ENCODE measurements at places on chromosomes 7 and 10. TPM values are rescaled to one million over a fixed set of nuclear protein-coding genes. Genes with fewer than 3 reads are reported as not detected.

The TMEM209 gene
- 30.0 TPM for total RNA-seq

The SEC61G gene
- total RNA-seq, result 65.8 TPM

The AKR1C8 gene
- not detected for total RNA-seq

The FAM185A gene
- 5.8 TPM for total RNA-seq

The ARL3 gene
- total RNA-seq, result 4.1 TPM

The NT5C2 gene
- 60.4 TPM for total RNA-seq

The MOGAT3 gene
- total RNA-seq, result not detected

The PRPS1L1 gene
- total RNA-seq, result not detected

GRCh38 chr10:103534621-103535498 lies 41.4 kb downstream of the NEURL1 start:
- no peaks in the 10 kb centered on the region for H3K4me1 ChIP-seq
- H3K27ac ChIP-seq, result no peak overlapping the region
- H3K27me3 ChIP-seq, result peaks cover 19% of the 10 kb centered on the region

DNA sequence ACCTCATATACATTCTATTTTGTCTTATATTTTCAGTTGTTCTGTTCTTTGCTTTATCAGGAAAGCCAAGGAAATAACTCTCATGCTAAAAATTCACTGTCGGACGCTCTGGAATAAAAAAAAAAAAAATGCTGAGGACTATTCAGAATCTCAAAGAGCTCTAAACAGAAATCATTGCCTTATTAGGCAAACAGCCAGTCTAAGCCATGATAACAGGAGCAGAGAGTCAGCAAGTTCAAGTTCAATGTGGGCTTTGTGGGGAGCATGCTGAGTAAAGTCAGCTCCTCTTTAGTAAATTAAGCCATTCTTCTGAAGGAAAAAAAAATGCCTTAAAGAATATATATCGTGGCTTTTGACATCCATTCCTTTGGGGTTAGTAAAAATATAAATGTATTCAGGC lies 13.6 kb upstream of the FAM13C start:
- no peak overlapping the region for H3K4me3 ChIP-seq
- no peaks in the 10 kb centered on the region for H3K36me3 ChIP-seq
- no peak for DNase-seq
- H3K4me1 ChIP-seq, result no peaks in the 10 kb centered on the region

DNA sequence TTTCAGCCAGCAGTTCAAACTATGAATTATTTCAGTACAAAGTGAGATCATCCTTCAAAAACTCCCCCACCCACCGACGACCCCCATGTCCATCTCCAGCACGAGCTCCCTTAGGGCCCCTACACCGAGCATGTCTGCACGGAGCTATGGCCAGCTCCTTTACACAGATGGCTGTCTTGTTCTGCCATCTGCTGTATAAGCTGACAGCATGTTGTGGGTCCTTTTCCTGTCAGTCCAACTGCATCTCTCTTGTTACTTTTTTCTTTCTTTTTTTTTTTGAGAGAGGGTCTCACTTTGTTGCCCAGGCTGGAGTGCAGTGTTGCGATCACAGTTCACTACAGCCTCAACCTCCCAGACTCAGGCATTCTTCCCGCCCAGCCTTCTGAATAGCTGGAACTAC lies 21.6 kb downstream of the NPC1L1 start:
- peaks cover 10% of the 10 kb centered on the region for H3K27me3 ChIP-seq
- no peak for DNase-seq
- H3K4me3 ChIP-seq, result no peak overlapping the region
- no peaks in the 10 kb centered on the region for H3K4me1 ChIP-seq

- no peaks in the 10 kb centered on the region for H3K4me1 ChIP-seq
- H3K27ac ChIP-seq, result no peak overlapping the region
- peaks cover 72% of the 10 kb centered on the region for H3K36me3 ChIP-seq
- no peaks in the 10 kb centered on the region for H3K27me3 ChIP-seq
- no peak overlapping the region for H3K4me3 ChIP-seq
These were observed 51.4 kb downstream of the ITGB1 start for GRCh38 chr10:32906595-32906994.

DNA sequence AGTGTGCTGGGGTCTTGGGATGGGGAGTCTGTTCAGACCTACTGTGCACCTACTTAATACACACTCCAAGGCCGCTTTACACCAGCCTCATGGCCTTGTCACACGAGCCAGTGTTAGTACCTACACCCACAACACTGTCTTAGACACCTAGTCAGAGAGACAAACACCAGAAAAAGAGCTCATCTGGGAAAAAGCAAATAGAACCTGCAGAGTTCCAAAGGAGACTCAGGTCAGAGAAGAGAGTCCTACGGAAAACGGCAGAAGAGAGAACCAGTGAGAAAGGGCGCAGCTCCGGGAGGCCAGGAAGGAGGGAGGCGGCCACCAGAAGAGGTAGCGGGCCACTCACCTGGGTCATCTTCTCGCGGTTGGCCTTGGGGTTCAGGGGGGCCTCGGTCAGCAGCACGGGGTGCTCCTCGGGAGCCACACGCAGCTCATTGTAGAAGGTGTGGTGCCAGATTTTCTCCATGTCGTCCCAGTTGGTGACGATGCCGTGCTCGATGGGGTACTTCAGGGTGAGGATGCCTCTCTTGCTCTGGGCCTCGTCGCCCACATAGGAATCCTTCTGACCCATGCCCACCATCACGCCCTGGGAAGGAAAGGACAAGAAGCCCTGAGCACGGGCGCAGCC lies 105.3 kb upstream of the TNRC18 start:
- peak overlapping the region; percentile 80 for H3K27ac ChIP-seq
- H3K36me3 ChIP-seq, result peaks cover 63% of the 10 kb centered on the region
- no peak for DNase-seq
- peaks cover 63% of the 10 kb centered on the region for H3K4me1 ChIP-seq
- H3K4me3 ChIP-seq, result peak overlapping the region; percentile 95

DNA sequence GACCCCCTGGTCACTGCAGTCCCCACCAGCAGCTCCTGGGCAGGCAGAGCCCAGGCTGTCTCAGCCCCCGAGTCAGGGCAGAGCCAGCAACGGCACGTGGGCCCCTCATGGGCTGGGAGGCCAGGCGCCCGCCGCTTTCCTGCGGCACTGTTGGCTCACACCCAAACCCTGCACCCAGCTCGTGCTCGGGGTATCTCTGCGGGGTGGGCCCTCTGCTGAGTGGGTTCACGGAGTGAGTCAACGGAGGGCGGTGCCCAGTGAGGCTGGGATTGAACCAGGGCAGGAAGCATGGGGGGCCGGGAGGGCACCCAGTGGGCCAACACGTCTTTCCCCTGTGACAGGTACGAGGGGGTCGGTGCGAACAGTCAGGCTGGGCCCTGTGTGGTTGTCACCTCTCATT lies 28.9 kb downstream of the ADAP1 start:
- H3K36me3 ChIP-seq, result no peaks in the 10 kb centered on the region
- no peaks in the 10 kb centered on the region for H3K27me3 ChIP-seq
- H3K27ac ChIP-seq, result no peak overlapping the region
- H3K4me3 ChIP-seq, result no peak overlapping the region
- peak; percentile 20 for DNase-seq

GRCh38 chr10:70672165-70673042 lies at the start of gene ADAMTS14:
TSS of gene ADAMTS14 (plus strand) at chr10:70672506. CDS start at chr10:70672803, 297 bp downstream.
- no peak within 1 kb of the TSS for H3K27ac ChIP-seq
- H3K36me3 ChIP-seq, result no peaks in the 10 kb centered on the region
- no peak for DNase-seq
- H3K4me3 ChIP-seq, result peak within 1 kb of the TSS; percentile 40

DNA sequence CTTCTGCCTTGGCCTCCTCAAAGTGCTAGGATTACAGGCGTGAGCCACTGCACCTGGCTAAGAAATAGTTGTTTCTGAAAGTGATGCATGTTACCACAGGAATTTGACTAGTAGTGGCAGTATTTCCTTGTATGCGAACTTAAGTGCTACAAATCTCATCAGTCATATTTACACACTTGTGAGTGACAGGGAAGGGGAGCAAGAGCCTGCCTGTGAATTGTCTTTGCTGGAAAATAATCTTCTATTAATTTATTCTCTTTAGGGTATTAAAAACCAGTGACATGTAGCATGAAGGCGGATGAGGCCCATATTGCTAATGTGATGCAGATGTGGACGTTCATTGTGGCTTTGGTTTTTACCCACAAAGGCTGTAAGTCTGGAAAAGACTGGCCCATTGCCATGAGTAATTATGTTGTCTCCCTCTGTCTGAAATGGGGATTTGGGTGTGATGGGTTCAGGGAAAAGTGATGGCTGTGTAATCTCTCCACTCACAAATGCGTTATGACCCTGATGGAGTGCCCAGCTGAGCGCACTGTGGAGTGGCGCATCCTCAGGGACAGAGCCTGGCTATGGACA lies 97.6 kb downstream of the CCNY start:
- no peaks in the 10 kb centered on the region for H3K27me3 ChIP-seq
- H3K36me3 ChIP-seq, result peaks cover 23% of the 10 kb centered on the region
- H3K4me3 ChIP-seq, result no peak overlapping the region
- DNase-seq, result no peak
- no peak overlapping the region for H3K27ac ChIP-seq

DNA sequence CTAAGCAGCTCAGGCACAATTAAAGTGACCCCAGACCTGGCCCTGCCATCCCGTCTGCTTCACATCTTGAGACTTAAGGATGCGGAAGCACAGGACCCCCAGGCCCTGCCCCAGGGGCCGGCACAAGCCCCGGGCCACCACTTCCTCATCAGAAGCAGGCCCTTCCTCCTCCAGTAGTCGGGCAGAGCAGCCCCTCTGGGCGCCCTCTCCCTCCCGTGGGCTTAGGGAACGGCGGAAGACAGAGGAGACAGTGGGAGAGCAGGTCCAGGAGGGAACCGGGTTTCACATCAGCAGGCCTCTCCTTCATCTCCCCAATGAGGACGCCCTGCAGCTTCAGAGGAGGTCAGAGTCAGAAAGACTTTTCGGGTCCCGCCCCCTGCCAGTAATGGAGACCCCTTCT lies 135.7 kb upstream of the PPIF start:
- H3K4me1 ChIP-seq, result no peaks in the 10 kb centered on the region
- H3K36me3 ChIP-seq, result no peaks in the 10 kb centered on the region
- no peak overlapping the region for H3K4me3 ChIP-seq
- H3K27me3 ChIP-seq, result no peaks in the 10 kb centered on the region
- DNase-seq, result no peak
- H3K27ac ChIP-seq, result no peak overlapping the region

DNA sequence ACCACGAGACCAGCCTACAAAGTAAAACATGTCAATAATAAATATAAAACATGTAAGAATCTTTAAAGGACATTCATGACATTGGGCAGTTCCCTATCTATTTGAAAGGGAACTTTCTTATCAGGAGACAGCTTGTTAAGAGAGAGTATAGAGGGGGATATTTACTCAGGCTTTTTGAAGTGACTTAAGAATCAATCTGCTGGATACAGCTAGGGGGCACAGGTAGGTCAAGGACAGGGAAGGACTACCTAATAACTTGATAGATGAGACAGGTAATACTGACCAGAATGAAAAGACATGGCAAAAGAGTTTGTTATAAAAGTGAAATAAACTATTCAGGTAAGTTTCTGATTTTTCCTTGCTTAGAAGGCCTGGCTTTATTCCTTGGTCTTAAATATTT lies 21.8 kb upstream of the LRRD1 start:
- H3K4me3 ChIP-seq, result no peak overlapping the region
- no peak for DNase-seq
- H3K27ac ChIP-seq, result no peak overlapping the region
- H3K4me1 ChIP-seq, result no peaks in the 10 kb centered on the region

DNA sequence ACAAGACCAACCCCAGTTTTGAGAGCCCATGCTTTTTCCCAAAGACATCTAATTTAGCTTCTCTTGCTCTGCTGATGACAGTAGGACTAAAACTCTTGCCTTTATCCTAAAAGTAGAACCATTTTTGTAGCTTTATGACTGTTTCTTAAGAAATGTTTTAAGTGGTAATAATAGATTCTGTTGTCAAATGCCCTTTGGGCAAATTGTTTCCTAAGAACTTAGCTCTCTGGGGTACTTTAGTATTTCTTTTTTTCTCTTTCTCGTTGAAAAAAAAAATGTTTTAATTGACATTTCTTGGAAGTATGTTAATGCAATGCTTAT lies 157.4 kb downstream of the ARID5B start:
- no peak for DNase-seq
- peak overlapping the region; percentile 73 for H3K27ac ChIP-seq
- H3K4me3 ChIP-seq, result no peak overlapping the region
- H3K36me3 ChIP-seq, result peaks cover 92% of the 10 kb centered on the region
- H3K4me1 ChIP-seq, result peaks cover 91% of the 10 kb centered on the region

DNA sequence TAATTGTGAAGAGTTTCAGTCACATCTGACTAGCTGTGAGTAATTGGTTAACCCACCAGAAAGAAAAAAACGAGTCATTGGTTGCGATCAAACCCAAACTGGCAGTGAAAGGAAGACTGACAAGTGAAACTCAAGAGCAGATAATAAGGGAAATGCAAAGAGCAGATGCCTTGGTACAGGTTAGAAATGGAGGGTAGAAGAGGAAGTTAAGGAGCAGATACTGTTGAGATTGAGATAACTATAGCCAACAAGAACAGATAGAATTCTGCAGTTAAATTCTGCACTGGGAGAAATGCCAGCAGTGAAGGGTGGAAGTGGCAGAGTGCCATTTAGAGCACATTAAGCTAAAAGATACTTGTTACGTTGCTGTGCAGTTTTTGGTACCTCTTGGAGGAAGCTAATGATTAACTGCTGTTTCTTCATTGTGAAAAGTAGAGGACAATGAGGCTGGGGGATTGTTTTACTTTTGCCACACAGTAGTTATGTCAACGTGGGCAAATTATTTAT lies 65.8 kb downstream of the CDK13 start:
- peak overlapping the region; percentile 72 for H3K27ac ChIP-seq
- H3K4me1 ChIP-seq, result peaks cover 18% of the 10 kb centered on the region
- no peaks in the 10 kb centered on the region for H3K27me3 ChIP-seq
- no peak for DNase-seq
- peaks cover 38% of the 10 kb centered on the region for H3K36me3 ChIP-seq

GRCh38 chr10:92972886-92973285 lies 87.7 kb upstream of the CYP26C1 start:
- H3K4me3 ChIP-seq, result no peak overlapping the region
- H3K36me3 ChIP-seq, result peaks cover 53% of the 10 kb centered on the region
- H3K27me3 ChIP-seq, result no peaks in the 10 kb centered on the region

- DNase-seq, result no peak
- peak overlapping the region; percentile 39 for H3K4me3 ChIP-seq
These were observed 110.9 kb downstream of the SGMS1 start for GRCh38 chr10:50512743-50513416.

GRCh38 chr10:93755443-93756116 lies 2.2 kb upstream of the LGI1 start:
- no peak overlapping the region for H3K27ac ChIP-seq
- H3K36me3 ChIP-seq, result no peaks in the 10 kb centered on the region
- peaks cover 8% of the 10 kb centered on the region for H3K4me1 ChIP-seq

DNA sequence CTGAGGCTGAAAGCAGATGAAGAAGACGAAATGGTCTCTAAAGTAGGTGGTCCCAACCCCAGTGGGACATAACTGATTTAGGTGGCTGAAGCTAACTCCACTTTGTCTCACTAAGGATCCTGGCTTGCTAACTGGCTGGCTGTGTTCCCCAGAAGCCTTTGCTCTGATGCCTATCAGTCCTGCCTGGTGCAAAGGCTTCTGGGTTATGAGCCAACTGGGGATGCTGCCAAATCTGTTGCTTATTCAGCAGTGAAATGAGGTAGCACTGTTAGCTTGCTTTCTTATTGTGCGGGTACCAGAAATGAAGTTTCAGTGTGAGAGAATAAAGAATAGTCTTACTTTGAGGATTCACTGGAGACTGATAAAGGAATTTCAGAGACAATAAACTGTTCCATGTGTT lies 18.1 kb downstream of the PRKG1 start:
- H3K27me3 ChIP-seq, result no peaks in the 10 kb centered on the region
- H3K4me3 ChIP-seq, result no peak overlapping the region

Data from activated B cell treated with CpG ODN at 0.5 μM for 24 hours (primary cell).